Kidney (tissue), 22 donors: ENCODE measurements at places on chromosomes 3 and 15.

- DNase-seq, result no peak
Observed at GRCh38 chr3:60512506-60512905, 738.7 kb downstream of the FHIT start.

DNA sequence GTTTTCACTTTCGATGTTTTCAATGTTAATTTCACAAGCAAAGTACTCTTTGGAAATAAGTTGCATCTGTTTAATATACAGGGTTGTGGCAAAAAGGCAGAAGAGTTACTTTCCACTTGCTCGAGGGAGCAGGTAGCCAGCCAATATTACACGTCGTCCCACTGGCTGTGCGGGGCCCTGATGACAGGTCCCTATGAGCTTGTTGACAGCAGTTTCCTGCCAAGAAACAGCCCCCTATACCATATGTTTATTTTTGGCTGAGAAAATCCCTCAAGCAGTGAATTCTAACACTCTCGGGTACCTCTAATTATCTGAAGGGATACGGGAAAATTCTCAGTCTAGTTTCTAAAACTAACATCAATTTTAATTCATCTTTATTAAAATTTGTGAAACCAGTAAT is 116.8 kb upstream of the SGO1 start:
- DNase-seq, result no peak

- DNase-seq, result no peak
Observed at GRCh38 chr15:38242055-38242454, 10.6 kb upstream of the SPRED1 start.

GRCh38 chr3:95082191-95082590 is 1019.3 kb downstream of the NSUN3 start:
- DNase-seq, result no peak

DNA sequence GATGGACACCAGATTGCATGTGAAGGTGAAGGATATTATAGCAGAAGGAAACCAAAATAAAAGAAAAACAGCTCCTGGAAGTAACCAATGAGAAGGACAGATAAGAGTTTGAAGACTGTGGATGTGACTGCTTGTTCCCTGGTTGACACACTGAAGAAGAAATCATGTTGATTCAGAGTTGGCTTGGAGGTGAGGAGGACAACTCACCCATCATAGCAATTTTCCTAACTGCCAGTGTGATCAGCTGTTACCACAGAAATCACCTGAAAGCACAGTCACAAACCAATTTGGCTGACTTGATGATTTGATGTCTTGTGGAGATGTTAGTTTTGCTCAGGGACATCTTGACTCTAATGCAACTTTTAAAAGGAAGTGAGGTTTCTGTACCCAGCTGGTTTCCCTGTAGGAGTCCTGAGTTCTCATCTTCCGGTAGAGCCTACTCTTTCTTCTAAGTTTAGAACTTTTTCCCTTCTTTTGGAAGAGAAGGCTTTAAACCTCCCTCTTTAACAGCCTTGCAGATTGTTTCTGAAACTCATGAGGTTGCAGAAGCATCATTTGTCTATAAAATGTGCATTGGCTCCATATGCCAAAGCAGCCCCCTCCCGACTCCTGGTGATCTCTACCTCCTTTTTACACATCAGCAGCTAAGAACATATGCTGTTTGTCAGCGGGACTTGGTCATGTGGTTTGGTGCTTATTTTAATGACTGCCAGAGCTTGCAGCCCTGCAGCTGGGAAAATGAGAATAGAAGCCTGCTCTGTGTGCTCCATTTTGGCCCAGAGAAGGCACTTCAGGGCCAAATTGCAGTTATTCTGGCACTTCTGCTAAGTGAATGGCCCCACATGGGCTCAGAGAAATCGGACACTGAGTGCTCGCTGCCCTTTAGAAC is 10.3 kb downstream of the ATG7 start:
- peak; percentile 52 for DNase-seq

GRCh38 chr3:142878649-142879300 is 10.1 kb downstream of the PCOLCE2 start:
- DNase-seq, result no peak

- no peak for DNase-seq
Observed at GRCh38 chr15:52020221-52021085, 1.4 kb downstream of the MAPK6 start.

DNA sequence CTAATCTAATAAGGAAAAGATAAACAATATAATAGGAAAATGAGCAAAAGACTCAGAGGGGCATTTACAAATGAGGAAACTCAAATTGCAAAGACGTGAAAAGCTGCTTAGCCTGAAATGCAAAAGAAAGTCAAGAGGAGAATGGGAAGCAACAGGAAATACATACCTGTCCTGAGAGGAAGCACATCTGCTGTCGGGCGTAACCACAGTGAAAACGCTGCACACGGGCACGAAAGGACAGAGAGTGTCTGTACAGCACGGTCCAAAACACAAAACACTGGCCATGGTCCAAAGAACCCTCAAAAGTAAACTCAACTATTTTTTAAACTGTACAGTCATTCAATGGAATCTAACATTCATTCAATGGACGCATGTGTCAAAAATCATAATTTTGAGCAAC is 100.6 kb downstream of the CHSY1 start:
- no peak for DNase-seq

DNA sequence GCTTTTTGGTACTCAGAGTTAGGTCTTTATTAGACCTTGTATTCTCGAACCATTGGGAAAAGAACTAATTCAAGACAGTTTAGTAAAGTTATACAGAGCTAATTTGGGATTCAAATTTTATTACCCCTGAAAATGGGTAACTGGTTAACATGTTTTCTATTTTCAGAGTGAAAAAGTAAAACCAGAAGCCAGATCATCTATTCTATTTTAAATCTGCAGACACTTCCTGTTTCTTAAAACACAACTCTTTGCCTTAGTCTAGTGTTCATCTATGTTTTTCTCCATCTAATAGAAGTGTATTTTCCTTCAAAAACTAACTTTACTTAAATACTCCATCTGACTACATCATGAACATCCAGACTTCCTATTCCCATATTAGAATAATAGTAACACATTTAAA is 113.4 kb downstream of the CCNL1 start:
- no peak for DNase-seq

DNA sequence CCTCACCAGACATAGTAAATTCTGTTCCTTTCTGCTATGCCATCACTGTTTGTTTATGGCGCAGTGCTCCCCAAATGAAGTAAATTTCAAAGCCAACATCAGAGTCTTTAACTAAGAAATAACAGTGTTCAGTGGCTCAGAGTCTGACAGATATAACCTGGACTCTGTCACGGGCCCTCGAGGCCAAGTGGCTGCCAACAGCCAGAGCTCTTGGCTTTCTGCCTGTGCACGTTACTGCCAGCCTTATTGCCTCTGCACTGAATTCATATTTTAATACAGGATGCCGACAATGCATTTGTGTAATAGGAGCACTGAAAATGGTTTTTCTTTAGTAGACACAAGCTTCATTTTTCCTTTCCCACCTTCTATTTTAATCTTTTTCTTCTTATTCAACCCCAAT is 219.9 kb downstream of the NLGN1 start:
- DNase-seq, result no peak

GRCh38 chr15:69074001-69074842 is 59.7 kb downstream of the NOX5 start:
- DNase-seq, result peak; percentile 89

GRCh38 chr3:124837730-124838186 is 49.4 kb downstream of the ITGB5 start:
- no peak for DNase-seq
